ENCODE measurements at places on chromosomes 2 and 18. TPM values are rescaled to one million over a fixed set of nuclear protein-coding genes. Genes with fewer than 3 reads are reported as not detected.

DNA sequence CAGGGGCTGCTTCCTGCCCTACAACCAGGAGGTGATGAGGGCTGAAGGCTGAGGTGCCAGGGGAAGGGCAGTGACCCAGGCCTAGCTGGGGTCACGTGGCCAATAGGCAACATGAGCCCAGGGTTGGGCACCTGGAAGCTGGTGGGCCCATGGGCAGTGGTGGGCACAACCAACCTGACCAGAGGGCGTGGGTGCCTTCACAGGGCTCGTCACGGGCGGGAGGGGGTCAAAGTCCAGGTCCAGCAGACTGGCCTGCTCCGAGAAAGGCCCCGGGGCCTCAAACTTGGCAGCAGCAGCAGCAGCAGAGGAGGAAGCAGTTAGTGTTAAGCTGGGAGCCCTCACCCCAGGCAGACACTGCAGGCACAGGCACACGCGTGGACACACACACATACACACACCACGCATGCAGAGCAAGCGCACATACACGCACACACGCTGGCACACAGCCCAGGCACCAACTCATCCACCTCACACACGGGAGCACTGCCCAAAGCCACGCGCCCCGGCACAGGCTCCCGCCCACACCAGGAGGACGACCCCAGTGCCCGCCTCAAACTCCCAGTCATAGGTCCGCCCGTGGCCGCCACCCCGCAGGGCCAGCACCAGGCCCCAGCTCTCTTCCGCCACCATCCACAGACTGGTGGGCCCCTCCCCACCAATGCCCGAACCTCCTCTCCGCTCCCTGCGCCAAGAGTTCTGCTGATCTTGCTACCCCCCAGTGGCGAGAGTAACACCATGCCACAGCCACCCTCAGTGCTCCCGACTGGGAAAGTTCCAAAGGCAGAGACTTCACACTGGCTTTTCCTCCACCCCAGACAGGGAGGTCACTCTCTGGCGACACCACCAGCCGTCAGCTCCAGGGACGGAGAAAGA lies 53.0 kb downstream of the BIN1 start:
- DNase-seq: no peak

DNA sequence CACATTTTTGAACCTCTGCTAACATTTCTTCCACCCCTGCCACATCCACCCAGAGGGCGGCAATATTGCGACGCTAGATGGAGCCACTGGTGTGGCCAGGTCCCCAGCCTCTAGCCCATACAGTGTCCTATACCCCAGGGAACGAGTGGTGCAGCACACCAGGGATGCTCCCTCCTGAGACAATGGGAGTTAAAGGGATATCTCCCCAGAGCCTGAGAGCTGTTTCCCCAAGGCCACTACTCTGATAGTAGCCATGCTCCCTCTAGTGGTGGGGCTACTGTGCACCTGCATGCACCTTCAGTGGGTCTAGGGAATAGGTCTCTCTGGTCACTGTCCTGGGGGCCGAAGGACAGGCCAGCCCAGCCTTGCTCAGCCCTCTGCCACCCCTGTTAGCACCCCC lies 336.4 kb upstream of the FSHR start:
- no peak for DNase-seq

The INHBB gene
- 0.27 TPM for polyA plus RNA-seq

GRCh38 chr2:66021296-66021695 lies 413.6 kb upstream of the MEIS1 start:
- no peak for DNase-seq

DNA sequence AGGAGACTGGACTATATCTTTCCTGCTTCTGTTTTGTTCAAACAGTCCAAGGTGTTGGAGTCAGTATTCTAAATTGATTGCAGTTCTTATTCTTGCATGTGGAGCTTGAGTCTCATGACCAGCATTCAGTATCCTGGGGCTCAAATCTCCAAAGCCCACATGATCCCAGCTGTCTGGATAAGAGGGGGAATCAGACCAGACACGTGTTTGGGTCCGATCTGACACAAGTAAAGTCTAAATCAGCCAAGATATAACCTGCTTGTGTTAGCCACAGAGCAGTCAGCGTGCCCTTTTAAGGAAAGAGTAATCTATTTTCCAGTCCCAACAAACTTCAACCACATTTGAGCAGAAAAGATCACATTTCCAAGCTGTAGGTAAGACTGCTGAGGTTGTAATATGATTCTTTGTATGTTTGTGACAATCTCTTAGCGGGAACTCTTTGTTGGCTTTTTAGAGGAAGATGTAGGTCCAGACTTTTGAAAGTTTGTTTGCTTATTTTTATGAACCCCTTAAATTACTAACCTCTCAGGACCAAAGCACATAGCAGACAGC lies 334.6 kb downstream of the SLC4A3 start:
- peak; percentile 4 for DNase-seq

DNA sequence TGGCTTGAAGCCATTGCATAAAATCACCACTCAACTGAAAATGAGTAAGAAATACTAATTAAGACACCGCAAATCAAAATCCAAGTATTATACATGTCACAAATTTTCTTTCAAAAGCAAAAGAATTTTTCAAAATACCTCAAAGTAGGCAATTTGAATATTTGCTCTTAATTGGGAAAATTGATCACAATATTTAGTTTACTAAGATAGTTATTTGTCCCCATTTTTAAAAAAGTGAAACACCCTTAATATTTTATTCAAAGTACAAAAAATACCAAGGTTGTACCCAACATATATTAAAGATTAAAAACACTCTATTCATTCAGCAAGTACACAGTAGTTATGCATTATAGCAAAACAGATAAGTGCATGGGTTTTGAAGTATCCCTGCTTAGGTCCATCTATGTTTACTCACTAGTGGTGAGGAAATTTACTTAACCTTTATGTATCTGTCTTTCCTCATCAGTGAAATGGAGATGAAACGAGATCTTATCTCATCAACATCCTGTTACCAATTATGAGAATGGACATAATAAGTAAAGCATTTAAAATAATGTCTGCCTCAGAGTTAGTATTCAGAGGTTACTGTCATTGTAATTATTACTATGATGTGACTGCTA lies 35.1 kb downstream of the VPS54 start:
- no peak for DNase-seq

- DNase-seq: no peak
Observed at GRCh38 chr18:63199743-63200241, 119.8 kb downstream of the BCL2 start.

- DNase-seq: no peak
Observed at GRCh38 chr18:3224223-3224622, 4.5 kb upstream of the MYOM1 start.

GRCh38 chr2:48165070-48165753 lies 258.9 kb upstream of the FBXO11 start:
- no peak for DNase-seq

- no peak for DNase-seq
Observed at GRCh38 chr2:163132850-163133249, 294.3 kb upstream of the KCNH7 start.

- no peak for DNase-seq
Observed at GRCh38 chr2:27572439-27572838, 10.4 kb upstream of the ZNF512 start.

- no peak for DNase-seq
Observed at GRCh38 chr2:150903461-150903860, 358.2 kb downstream of the RBM43 start.

DNA sequence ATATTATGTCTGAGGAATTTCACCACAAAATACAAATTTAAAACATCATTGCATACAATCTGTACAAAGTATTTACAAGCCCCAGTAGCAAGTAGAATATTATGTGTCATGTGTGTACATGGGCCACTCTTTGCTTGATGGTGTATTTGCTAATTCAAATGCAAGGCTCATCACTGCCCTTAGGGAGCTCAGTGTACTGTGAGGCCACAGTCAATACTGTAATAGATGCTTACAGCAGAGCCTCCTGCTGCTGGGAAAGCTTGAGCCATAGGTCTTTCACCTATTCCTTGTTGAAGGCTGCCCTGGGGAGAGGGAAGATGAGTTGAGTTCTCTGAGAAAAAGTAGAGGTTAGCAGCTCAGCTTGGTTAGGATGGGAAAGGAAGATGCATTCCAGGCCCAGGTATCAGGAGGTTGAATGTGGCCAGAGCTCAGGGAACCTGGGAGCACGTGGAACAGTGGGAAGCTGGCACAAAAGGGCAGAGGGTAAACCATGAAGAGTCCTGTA lies 189.6 kb downstream of the LRP1B start:
- DNase-seq: no peak

The LRATD1 gene
- polyA plus RNA-seq: 23.4 TPM

The MAB21L4 gene
- 9.7 TPM for polyA plus RNA-seq

- peak; percentile 71 for DNase-seq
Observed at GRCh38 chr2:176554101-176555048, 285.1 kb downstream of the MTX2 start.

GRCh38 chr2:55590810-55591440 lies 26.5 kb downstream of the PPP4R3B start:
- no peak for DNase-seq

The GPAT2 gene
- polyA plus RNA-seq: 0.83 TPM

The CYP20A1 gene
- 19.9 TPM for polyA plus RNA-seq

DNA sequence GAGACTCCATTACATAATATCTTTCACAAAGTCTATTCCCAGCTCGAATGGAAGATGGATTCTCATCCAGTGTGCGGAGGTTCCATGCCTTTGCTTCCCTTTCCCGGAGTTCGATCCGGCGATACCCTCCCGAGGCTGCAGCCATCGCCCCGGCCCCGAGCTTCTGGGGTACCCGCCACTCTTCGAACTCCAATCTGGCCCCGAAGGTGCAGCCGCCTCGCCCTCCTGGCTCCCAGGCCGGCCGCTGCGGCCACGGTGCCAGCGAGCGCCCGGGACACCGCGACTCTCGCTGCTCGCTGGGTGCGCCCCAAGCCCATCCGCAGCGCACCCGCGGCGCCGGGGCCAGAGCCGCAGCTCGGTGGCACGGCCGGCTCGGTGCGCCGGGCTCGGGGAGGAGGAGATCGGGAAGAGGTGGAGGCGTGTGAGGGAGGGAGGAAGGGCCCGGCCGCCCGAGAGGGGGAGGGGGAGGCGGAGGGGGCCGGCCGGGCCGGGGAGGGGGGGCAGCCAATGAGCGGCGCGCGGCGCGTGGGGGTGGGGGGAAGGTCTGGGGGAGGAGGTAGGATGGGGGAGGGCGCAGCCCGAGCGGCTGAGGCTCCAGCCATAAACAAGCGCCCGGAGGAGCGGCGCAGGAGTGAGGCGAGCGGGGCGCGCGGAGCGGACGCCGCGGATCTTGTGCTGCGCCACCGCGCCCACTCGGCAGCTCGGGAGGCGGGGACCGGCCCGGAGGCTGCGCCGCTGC lies at the start of gene CRIM1:
Gene CRIM1, plus strand, starts transcription at position 628 of the 739 bp plus-strand sequence. CDS start 515 bp downstream, outside the sequence.
- peak; percentile 86 for DNase-seq

GRCh38 chr2:205566606-205567168 lies 115.6 kb upstream of the NRP2 start:
- DNase-seq: no peak

DNA sequence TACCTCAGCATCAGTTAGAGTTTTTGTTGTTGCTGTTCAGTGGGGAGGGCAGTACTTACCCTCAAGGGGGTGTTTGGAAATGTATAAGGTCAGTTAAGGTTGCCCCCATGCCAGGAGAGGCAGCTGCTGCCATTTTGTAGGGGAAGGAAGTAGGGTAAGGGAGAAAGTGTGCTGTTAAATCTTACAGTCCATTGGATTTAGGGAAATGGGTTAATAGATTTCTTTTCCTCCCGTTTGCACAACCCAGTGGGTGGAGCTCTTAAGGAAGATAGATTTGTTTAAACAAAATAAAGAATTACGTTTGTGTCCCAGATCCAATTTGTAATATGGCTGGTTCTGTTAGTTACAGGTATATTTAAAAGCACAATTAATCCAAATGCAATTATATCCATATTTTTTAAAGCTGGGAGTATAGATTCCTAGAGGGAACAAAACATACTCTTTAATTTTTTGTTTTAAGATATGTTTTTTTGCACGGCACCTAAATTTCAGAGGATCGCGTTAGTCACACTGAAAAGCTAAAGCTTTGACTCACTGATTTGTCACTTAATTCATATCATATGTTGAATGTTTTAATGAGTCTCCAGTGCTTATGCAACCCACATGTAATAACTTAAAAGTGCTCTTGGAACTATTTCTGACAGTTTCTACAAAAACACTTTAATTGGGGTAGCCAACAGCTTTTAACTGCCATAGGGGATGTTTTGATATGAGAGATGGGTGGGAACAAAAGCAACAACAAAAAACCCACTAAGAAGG lies 9.0 kb upstream of the CWC22 start:
- DNase-seq: no peak

The UBE2E3 gene
- polyA plus RNA-seq: 211 TPM

The SLC4A3 gene
- 10.8 TPM for polyA plus RNA-seq

DNA sequence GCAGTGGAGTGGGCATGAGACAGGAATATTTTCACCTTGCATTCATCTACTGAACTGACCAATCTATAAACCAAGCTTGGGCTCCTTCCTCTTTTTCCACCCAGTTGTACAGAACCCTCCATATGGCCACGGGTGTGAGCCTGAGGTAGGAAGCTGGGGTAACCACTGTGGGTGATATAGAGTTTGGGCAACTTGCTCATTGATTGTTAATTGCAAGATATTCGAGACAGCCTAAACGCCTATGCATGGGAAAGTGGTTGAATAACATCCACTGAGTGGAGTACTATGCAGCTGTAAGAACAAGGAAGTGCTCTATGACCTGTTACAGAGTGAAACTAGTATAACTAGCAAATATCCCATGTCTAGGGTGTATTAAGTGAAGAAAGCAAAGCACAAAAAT lies 7.3 kb upstream of the VAPA start:
- DNase-seq: no peak

The TCF23 gene
- 0.78 TPM for polyA plus RNA-seq
